ENCODE measurements at places on chromosomes 7 and 10.

- no peak for DNase-seq
Observed at GRCh38 chr10:43230909-43231522, 35.8 kb downstream of the RASGEF1A start.

GRCh38 chr7:121273467-121274167, 55.2 kb upstream of the WNT16 start:
- no peak for DNase-seq

DNA sequence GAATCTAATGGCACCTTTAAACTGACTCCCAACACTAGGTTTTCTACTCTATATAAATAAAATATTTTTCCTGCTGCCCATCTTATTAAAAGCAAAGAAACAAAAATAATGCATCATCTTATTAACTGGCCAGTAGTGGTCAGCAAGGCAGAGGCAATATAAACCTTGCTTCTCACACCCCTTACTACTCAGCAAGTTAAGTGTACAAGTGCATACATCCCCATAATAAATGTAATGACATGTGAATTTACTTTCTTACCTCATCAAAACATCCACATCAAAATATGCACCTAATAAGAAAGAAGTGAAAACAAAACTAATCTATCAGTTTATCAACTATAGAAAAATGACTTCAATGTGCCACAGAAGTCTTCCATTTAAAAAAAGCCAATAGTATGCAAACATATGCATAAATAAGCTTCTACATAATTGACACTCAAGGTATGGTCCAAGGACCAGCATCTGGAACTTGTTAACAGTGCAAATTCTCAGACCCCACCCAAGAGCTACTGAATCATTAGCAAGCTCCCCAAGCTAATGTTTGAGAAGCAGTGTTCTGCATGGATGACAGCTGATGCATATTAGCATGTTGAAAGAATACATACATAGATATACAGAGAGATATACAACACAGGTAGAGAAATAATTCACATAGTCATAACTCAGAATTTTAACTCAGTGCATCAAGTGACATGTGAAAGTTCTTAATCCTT, 182.7 kb downstream of the C7orf25 start:
- no peak for DNase-seq

DNA sequence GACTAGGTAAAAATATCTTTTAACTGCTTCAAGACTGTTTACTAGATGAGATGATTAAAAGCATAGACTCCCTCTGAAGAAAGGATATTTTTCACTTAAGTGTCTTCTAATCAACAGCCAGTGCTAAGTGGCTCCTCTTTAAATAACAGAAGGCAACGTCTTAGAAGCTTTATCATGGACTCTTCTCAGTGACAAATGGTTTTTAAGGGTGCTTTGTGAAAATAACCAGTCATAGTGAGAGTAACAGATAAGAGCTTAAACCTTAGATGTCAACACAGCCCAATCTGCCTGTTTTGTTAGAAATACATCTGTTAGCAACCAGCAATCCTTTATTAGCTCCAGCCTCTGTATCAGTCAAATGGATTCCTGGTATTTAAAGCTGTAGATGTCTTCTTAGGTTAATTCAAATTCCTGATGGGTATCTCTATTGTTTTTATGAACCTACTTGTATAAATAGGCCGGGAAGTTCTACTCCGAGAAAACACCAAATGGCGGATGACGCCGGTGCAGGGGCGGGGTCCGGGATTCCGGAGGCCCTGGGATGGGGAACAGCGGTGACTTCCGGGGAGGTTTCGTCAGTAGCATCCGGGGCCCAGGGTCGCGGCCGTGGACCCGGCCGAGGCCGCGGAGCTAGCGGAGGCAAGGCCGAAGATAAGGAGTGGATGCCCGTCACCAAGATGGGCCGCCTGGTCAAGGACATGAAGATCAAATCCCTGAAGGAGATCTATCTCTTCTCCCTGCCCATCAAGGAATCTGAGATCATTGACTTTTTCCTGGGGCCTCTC, 285.4 kb downstream of the GPR37 start:
- no peak for DNase-seq

DNA sequence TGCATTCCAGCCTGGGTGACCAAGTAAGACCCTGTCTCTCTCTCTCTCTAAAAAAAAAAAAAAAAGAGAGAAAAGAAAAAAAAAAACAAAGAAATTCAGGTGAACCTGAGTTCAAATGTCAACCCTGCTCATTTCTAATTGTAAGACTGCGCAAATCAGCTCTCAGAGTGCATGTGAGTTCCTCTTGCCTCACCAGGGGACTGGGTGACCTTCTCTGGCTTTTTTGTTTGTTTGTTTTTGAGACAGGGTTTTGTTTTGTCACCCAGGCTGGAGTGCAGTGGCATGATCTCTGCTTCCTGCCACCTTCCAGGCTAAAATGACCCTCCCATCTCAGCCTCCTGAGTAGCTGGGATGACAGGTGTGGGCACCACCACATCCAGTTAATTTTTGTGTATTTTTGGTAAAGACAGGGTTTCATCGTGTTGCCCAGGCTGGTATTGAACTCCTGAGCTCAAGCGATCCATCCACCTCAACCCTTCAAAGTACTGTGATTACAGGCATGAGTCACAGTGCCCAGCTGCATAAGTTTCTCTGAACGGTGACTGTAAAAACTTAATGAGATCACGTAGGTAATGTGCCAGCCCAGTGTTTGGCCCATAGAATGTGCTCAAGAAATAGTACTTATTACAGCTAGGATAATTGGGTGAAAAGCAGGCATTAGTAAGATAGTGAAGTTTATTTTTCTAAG, 45.3 kb upstream of the BAMBI start:
- no peak for DNase-seq

DNA sequence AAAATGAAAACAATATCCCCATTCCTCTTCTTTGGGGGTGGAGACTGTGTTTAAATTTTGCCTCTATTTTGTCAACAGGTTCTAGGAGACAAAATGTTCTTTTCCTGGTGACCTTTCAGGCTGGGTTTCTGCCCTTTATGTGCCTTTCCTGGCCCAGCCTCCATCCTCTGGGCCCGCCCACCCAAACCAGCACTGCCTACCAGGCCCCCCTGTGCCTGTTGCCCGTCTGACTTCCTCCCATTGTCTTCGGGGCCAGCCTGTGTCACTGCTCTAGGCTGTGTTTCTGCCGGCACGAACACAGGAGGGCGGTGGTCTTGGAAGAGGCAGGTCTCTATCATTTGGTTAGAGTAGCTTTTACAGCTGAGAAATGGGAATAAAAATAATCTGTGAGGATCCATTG, 13.9 kb downstream of the TSPAN14 start:
- no peak for DNase-seq

GRCh38 chr10:19944911-19945663, 128.9 kb downstream of the PLXDC2 start:
- no peak for DNase-seq

- DNase-seq, result no peak
Observed at GRCh38 chr10:89540420-89540949, 5.1 kb upstream of the SLC16A12 start.

DNA sequence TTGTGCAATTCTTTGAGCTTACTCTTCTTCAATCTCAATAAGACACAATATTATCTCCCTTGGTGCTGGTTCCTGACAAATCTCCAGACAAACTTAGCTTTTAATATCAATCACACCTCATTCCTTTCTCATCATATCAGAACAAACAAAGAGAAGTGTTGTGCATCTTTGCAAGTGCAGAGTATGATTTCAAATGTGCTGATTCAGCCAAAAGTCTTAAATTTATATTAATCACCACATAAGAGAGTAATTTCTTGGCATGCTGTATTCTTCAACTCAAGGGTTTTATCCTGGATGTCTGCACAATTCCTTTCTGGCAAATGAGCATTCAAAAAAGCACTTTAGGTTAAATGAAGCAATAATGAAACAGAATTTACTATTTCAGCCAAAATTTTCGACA, 877.8 kb downstream of the ANKRD7 start:
- DNase-seq, result no peak

All from esophagus squamous epithelium (tissue), 5 donors.